ENCODE measurements at places on chromosomes 13 and 19.

DNA sequence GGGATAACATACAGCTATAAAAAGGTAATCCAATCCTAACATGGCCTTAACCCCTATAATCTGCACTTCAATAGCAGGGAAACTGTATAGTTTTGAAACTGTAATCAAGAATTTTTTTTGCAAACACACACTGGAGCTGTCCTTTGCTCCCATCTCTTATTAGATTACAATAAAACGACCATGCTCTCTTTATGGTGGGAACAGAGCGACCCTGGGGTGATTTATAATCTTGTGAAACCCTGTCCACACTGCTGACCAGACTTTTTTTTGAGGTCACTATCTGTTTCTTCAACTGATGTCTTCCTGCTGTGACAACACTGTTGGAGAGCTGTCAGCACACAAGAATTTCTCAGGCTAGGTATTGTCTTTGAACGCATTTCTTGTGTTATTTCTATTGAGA lies 35.3 kb downstream of the DACH1 start:
- DNase-seq = no peak

GRCh38 chr19:35316560-35316959 lies 12.4 kb upstream of the CD22 start:
- DNase-seq = no peak

DNA sequence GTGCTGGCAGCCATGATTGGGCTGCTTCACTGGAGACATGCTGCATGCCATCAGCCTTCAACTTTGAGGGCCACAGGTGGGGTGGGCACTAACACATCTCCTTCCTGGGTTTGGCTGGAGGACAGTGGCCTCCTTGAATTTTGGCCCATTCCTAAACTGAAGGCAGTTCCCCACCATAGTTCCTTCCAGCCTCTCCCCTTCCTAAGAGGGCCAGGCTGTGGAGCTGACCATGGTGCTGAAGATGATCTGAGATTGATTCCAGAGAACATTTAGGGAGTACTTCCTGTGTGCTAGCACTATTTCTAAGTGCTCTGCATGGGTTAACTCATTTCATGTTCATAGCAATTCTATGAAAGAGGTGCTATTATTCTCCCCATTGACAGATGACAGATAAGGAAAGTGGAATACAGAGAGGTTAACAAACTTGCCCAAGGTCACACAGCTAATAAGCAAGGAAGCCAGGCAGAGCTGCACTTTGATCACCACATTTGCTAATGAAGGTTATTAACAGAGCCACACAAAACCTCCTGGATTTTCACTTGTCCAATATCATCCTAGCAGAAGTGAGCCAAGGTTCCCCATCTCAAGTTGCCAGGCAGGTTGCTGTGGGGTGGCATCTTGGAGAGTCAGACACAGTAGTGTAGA lies 175.3 kb downstream of the ZIC5 start:
- peak; percentile 2 for DNase-seq

DNA sequence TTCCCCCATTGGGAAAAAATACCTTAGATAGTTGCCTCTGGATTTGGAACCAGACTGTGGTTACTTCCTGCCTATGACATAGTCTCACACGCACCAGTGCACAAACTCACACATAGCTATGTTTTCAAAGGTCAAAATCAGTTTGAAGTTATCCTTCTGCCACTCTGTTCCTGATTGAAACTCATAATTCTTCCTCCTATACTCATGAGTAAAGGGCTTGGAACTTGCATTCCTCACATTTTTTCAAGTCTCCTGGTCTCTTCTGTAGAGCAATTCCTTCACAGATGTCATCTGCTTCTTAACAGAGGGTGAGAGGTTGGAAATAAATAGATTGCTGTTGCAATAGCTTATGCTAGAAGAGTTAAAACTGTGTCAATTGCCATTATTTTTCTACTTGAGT lies 18.6 kb upstream of the POSTN start:
- peak; percentile 15 for DNase-seq

DNA sequence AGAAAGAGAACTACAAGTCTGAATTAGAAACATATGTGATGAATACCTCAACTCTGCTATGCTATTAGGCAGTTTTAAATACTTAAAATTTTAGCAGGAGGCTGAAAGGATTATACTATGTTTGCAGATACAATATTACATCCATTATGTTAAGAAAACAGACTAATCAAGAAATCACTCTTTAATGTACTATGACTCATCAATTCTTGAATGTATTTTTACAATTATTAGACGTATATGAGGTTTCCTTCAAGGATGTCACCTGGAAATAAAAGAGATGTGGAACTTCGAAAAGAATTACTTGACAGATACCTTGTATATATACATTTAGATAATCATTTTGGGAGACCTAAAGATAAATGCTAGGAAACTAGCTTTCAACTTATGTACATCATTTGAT lies 835.6 kb upstream of the MIR17HG start:
- DNase-seq = no peak

DNA sequence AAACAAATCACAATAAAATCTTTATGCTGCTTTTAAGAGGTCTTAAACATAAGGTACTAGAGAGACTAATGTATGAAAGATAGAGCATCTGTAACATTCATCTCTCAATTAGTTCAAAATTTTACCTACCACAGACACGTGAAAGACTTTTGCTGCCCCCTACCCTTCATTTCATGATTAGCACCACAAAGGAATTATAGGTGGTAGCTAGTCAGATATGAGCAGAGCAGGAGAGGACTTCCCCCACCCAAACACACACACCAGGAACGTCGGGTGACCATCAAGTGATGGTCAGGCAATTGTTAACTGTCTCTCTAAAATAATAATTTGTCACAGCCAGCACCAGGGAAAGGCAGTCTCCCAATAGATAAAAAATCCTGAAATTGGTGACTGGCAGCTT lies 1531.7 kb upstream of the SPRY2 start:
- DNase-seq = no peak

DNA sequence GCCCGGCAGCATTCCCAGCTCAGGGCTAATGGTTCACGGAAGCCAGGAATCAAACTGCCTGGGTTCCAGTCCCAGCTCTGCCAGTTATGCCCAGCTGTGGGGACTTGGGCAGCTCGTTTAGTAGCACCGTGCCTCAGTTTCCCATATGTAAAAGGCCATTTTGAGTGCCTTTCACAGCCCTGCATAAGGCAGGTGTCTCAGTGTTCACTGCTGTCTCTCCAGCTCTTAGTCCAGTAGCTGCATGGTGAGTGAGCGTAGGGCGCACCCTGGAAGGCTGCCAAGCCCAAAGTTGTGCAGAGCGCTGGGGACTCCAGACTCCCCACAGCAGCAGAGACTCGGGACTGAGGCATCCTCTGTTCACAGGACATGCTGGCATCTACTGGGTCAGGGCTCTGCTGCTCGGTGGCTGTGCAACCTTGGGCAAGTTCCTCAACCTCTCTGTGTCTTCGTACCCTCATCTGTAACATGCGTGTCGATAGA lies 5.5 kb downstream of the RPL28 start:
- DNase-seq = no peak

DNA sequence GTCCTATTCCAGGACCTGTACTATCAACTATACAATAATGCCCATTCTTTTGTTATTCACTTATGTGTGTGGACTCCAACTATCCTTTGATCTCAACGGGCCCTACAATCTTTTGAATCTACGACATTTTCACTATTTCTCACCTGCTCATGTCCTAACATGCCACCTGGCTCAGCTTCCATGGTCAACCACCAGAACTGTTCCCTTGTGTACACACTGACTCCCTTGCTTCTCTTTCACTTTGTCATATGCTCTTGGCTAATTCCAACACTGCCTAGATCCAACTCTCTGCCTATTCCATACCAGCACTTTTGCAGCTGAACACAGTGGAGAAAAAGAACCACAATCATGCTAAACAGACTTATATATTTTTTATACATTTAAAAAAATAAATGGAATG lies 53.1 kb downstream of the MICU2 start:
- no peak for DNase-seq

GRCh38 chr13:75442736-75443234 lies 39.2 kb downstream of the TBC1D4 start:
- no peak for DNase-seq
